GF-D8 (cell line): ENCODE measurements at places on chromosomes 6 and 20.

GRCh38 chr6:67467341-67467740, 1167.7 kb upstream of the ADGRB3 start:
- no peak for DNase-seq

- DNase-seq: no peak
These were observed 64.8 kb downstream of the FYN start for GRCh38 chr6:111808493-111808892.

DNA sequence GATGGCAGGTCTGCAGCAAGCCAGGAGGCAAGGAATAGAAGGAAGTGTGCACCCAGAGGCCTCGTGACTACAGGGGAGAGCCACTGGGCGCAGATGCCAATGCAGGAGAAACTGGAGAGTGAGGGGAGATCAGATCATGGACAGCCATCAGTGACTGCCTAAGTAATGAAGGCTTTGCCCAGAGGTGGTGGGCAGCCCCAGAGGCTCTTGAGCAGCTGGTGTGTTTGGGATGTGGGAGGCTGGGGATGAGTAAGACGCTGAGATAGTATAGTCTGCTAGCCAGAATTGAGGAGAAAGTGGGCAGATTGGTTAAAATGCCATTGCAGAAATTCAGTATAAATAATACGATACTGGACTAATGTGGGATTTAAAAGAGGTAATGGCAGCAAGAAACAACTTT, 111.9 kb downstream of the MAP3K4 start:
- no peak for DNase-seq

DNA sequence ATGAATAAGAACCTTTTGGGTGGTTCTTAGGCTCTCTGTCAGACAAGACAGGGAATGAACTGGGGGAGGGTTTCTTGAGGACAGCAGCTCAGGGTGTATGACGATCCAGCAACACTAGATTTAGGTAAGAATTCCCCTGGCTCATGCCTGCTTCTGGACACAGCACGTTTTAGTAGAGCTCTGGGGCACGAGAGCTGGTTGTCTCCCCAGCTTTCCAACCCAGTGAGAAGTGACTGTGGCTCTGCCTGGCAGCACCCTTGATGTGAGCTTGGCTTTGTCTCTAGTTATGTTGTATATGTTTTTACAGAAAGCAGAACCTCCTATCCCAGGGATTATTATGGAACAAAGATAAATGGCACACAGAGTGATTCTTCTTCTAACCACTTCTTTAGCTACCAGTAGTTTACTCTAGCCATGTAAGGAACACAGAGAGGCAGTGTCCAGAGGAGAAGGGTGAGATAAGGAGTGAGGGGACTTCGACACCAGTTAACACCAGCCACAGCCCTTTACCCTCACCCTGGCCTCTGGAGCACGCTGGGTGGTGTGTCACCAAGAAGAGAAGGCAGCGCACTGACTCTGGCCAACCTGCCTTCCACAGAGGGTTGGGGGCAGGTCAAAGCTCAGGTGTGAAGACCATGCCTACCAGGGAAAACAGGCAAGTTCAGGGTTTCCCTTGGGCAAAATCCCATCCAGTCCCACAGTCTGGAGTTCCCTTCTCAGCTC, 3.9 kb downstream of the APOBEC2 start:
- DNase-seq: no peak
